ENCODE measurements at places on chromosomes 1 and 21.

DNA sequence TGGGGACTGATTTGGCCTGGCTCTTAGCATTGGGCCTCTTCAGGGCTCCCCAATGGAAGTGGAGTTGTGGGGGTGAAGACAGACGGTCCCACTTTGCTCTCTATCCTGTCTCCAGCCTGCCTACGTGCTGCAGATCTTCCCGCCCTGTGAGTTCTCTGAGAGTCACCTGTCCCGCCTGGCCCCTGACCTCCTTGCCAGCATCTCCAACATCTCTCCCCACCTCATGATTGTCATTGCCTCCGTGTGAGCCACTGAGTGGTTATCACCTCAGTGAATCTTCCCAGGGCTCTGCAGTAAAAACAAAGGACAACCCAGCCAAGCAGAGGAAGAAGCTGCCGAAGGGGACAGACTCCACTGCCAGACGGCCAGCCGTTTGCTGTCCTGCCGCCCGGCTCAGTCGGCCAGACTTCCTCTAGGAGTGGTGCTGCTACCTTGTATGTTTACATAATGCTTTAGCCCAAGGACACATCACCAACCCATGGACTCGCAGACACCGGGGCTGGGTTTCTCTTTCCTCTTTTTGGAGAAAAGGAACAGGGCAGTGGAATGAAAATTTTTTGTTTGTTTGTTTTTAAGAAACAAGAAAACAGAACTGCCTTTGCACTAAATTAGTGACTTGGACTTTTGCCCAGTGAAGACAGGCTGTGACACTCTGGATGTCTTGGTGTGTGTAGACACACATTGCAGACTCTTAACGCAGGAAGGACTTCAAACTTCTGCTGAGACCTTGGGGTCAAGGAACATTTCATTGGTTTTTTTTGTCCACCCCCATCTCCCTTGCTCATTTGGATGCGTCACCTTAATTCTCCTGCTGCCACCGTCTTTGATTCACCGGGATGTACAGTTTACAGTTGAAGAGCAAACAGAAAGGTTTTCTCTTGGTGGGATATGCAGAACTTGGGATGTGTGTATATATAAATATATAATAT, 36.5 kb downstream of the ZBTB17 start:
- DNase-seq: no peak

- DNase-seq: no peak
These were observed 73.3 kb downstream of the MRPL37 start for GRCh38 chr1:54273092-54273794.

GRCh38 chr1:9311029-9311428, 18.3 kb downstream of the SPSB1 start:
- no peak for DNase-seq

GRCh38 chr1:59101518-59101917, 195.4 kb upstream of the FGGY start:
- no peak for DNase-seq

- no peak for DNase-seq
These were observed 218.2 kb downstream of the TNR start for GRCh38 chr1:175525222-175525621.

DNA sequence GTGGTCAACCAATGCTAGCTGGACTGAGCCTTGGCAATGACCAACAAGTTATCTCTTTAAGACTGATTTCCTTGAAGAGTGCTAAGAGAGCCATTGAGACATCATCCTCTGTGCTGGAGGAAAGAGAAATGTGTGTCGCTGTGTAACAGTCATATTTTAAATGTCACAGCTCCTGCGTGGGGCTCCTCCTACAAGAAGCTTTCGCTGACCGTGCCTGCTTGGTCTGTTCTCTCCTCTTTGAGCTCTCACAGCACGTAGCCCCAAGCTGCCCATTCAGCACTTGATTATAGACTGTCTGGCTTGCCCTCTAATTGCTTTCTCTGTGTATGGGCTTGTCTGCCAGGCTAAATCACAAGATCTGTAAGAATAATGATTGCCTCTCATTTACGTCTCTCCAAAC, 221.3 kb downstream of the FOXD2 start:
- no peak for DNase-seq

DNA sequence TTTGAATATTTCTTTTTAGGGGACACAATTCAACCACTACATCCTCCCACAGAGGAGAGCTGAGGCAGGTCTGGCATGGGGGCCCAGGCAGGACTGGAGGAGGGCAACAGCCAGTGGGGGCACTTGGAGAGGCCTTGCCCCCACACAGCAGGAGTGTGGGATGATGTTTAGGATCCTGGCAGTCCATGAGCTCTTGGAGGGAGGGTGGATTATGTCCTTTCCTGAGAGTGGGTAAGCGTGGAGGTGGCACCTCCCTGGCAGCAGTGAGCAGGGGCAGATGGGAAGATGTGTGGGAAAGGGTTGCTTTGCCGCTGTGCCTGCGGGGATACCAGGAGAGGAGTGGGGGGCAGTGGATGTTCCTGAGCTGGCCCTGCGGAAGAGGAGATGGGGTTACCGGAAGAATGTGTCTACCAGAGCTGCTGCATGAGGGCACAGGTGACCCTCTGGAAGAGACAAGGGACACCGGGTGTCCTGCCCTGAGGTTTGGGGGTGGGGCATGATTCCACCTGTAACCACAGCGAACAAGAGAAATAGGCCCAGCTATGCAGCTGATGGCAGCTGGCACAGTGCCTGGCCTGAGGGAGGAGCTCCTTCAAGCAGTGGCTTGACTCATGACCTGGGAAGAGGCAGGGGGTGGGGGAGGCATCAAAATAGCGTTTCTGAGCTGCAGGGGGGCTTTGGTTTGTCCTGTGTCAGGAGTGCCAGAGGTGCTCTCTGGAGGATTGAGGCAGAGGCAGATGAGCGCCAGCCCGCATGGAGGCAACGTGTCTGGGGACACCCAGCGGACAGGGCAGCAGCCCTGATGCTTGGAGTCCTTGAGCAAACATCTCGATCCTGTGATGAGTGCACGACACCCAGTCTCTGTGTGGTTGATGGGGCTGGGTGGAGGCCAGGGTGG, 123.9 kb upstream of the TMPRSS2 start:
- DNase-seq: no peak

- DNase-seq: no peak
These were observed 48.7 kb upstream of the COL6A2 start for GRCh38 chr21:46048926-46049889.

GRCh38 chr1:193489191-193489590, 302.8 kb upstream of the B3GALT2 start:
- DNase-seq: no peak

GRCh38 chr1:158203693-158204457, 23.2 kb downstream of the CD1D start:
- DNase-seq: no peak

DNA sequence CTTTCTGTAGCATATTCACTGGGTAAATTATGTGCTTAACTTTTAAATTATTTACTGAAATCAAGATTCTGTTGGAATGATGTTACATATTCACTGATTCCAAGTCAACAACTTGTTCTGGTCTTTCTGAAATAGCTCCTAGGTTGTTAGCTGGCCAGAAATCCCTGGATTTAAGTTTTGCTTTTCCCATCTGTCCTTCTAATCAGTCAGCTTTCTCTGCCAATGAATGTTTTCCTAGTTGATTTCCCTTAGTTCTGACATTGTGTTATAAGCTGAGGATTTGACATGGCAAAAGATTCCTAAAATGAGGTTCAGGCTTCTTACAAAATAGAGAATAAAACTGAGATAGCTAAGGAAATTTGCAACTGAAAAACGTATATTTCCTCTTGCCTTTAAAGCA, 1479.6 kb downstream of the MRPL39 start:
- DNase-seq: no peak

DNA sequence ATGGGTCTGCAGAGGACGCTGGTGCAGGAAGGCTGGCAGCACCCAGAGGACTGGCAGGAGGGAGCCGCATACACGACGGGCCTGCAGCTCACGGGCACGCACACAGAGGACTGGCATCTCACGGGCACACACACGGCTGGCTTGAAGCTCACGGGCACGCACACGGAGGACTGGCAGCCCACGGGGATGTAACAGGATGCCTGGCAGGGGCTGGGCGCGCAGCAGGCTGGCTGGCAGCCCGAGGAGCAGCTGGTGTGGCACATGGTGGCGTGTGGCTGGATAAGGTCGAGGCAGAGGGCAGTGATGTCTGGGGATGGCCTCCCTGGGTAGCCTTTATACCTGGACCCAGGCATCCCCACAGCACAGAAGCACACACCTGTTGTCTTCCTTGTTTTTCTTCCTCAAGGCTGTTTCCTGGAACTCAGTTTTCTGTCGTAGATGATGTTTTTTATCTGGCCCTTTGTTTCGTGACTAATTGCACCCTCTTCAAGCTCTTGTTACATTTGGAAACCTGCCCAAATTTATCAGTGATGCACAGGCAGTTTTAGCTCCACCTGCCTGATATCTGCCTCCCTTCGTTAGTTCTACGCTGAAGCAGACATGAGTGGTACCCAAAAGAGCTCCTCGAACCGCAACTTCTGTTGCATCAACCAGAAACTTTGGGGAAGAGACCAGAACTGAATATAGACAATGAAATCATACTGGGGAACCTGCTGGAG, at the start of gene KRTAP12-1:
KRTAP12-1 (minus strand) TSS at position 303 of the 719 bp plus-strand sequence; CDS start at position 263, 40 bp downstream.
- no peak for DNase-seq

DNA sequence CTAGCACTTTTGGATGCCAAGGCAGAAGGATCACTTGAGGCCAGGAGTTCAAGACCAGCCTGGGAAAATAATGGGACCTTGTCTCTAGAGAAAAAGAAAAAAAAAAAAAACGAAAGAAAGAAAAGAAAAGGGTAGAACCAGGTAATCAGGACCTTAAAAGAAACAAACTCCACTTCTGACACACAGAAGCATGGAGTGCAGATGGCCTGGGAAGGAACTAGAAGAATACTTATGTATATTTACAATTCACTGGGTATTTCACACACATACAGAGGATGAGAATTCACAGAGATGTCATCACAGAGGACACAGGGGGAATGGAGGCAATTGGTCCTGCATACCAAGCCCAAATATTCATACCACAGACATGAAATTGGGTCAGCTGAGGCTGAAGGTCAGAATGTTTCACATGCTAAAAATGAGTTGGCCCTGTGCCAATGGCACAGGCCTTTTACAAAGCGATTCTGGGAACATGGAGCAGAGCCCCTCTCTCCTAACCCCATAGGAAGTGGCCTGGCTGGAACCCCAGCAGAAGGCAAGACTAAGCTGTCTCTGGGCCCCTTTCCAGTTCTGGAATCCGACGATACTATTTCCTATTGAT, 4.4 kb downstream of the B4GALT3 start:
- no peak for DNase-seq

GRCh38 chr1:206098242-206098919, 18.8 kb downstream of the AVPR1B start:
- DNase-seq: no peak

DNA sequence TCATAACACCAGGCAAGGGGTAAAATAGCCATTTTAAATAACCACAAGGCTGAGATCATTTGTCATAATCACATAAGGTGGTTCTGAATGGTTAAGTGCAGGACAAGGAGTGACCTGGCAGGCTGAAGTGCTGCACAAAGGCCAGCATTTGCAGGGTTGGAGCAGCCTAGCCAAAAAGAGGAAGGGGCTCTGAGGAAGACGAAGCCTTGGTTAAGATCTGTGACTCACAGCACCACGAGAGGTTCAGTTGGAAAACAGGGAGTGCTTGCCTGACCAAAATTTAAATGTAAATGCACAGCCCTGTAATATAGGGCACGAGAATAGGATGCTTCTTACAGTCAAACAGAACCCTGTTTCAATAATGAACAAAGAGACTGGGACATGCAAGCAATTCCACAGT, 12.1 kb downstream of the ATP5PF start:
- no peak for DNase-seq

DNA sequence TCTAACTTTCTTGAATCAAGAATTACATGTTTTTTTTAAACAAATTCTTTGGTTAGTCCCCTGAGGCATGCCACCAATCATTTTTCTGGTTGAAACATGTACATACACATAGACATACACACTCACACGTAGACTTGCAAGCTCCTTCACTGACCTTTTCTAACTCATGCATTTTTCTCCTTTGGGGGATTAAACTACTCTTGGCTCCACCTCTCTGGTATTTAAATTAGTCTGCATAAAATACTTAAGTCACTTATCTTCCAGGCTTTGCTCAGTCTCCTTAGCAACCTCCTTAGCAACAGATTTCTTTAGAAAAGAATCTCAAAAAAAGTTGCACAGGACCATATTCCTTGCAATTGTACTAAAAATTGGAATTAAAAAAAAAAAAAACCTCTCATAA, 440.9 kb upstream of the LRRC7 start:
- no peak for DNase-seq

- no peak for DNase-seq
These were observed 15.3 kb downstream of the DFFB start for GRCh38 chr1:3872546-3872945.

DNA sequence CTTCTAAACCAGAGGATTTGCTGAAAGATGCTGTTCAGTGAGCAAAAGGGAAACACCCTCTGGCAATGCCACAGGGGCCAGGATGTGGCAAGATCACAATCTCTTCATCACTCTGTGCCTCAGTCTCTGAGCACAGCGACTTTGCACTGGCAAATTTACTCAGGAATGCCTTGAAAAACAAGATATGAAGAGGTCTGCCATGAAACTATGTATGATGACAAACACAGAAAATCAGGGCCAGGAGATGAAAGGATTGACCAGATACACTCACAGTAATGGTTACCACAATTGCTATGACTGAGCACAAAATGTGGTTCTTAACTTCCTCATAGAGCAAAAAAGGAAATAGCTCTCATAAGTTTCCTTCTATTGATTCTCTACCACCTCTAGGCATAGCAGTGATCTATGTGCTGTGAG, 5.8 kb downstream of the TTC13 start:
- peak; percentile 59 for DNase-seq

GRCh38 chr1:70818401-70818800, 229.2 kb downstream of the PTGER3 start:
- no peak for DNase-seq

- DNase-seq: peak; percentile 35
These were observed 235.2 kb upstream of the IRF2BP2 start for GRCh38 chr1:234845097-234845660.

DNA sequence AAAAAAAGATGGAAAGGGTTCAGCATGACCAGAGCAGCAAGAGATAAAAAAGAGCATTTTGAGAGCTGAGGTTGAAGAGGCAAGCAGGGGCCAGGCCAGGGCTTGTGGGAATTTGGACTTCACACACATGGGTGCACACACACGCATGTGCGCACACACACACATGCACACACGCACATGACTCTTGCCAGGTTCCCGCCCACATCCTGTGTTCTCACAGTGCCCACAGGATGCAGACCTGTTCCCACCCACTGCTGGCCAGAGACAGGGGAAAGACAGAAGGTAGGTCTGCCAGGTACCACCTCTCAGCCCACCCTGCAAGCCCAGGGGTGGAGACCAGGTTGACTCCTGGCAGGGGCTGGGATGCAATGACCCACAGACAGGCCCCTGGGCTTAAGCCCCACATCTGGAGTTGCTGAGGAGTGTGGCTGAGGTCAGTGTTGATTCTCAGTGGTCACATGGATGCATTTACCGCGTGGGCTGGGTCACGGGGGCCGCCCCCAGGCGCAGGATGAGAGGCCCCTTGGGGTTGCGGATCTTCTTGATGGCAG, 4.4 kb downstream of the COL16A1 start:
- DNase-seq: no peak

- DNase-seq: no peak
These were observed 3.5 kb downstream of the TNFRSF1B start for GRCh38 chr1:12170263-12170671.

All from activated CD4-positive, alpha-beta T cell treated with anti-CD3 and anti-CD28 coated beads, Interleukin-2, amount 50 U/mL, for 48 hours (primary cell).